ENCODE measurements at places on chromosomes 11 and 22.

DNA sequence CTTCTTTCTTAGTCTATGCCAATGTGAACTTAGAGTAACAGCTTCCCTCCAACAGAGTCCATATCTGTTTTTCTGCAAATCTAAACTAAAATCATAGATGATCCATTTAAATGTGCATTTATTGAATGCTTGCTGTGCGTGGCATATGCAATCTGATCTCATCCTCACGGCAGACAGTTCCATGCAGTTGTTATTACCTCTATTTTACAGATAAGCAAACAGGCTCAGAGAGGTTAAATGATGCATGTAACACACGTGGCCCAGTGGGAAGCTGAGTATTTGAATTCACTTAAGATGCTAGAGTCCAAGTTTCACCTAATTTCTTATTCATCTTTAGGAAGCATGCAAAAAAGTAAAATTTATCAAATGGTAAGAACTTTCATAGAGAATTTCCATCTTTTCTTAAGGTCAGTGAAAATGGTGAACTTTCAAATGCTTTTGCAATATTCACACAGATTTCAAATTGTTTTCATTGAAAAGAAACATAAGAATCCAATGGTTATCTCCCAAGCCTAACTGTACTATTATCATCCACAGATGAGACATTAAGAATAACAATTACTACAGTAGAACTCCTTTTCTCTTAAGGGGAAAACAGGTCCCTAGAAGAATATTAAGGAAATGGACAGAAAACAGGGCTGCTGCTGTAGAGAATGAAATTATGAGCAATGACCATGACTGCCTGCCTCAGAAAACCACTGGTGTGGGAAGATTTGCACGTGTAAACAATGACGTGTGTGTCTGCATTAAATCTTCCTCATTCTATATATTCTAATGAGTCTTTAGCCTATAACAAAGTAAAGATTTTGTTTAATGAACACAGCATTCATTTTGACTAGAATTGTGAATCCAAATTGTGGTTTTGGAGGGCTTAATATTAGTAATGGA, 1171.3 kb downstream of the LRRC4C start:
- no peak for DNase-seq

GRCh38 chr11:91243630-91244029, 981.0 kb upstream of the FAT3 start:
- no peak for DNase-seq

DNA sequence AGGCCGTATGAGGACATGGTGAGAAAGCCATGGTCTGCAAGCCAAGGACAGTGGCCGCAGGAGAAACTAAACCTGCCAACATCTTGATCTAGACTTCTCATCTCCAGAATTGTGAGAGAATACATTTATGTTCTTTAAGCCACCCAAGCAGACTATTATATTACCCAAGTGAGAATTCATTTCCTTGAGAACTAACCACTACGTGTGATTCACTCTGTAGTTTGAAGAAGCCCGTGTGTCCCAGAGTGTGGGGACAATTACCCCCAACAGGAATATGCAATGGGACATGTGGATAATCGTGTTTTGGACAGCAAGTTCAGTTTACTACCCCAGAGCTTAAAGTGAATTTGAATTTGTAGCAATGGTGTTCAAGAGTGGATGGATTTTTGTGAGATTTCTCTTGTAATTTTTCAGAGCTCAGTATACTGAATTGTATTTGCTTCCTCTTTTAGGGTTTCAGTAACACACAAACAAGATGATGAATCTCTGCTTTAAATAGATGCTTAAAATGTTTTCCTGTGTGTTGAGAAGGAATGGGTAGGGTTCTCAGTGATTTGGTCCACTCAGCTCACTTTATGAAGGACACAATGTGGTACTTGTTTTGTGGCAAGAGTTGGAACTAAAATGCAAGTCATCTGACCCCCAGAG, 100.0 kb upstream of the ARHGAP20 start:
- no peak for DNase-seq

GRCh38 chr11:68974421-68975194, 6.2 kb downstream of the MRGPRD start:
- no peak for DNase-seq

DNA sequence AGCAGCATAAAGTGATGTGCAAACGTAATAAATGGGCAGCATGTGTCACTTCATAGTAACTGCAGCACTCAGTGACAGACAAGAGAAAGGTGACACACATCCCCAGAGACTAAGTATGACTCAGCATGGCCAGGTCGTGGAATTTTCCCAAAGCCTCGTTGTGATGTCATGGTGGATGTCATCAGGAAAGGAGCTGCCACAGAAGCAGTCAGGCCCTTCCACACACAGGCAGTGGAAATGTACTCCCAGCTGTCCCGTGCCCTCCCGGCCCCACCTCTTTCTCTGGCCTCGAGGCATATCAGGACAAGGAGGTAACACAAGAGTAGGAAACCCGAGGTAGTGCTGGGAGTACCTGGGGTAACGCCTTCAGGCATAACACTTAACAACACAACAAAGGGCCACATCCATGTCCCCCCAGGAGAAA, 8.1 kb downstream of the PC start:
- no peak for DNase-seq

DNA sequence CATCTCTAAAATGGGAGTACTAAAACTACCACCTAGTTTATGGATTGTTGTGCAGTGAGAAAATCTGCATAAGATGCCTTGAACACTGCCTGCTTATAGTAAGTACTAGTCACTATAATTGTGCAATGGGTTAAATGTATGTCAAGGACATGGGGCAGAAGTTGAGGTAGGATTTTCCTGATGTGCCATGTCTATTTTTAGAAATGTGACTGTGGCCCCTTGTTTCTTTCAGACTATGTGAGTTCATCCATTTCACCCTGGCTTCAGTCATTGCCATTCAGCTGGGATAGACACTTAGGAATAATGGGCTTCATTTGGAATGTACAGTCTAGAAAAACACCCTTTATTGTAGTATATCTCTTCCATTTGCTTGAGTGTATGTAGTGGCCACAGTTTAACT, 51.4 kb downstream of the BDNF start:
- no peak for DNase-seq

DNA sequence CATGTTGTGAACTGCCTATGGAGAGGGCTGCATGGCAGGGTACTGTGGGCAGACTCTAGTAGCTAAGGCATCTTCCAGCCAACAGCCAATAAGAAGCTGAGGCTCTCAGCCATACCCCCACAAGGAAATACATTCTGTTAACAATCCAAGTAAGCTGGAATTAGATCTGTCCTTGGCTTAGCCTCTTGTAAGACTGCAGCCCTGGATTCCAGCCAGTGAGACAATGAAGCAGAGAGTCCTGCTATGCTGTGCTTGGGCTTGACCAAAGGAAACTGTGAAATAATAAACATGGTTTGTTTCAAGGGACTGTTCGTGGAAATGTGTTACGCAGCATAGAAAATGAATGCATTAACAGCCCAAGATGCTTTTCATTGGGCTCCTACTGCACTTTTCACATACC, 1097.4 kb upstream of the CCDC90B start:
- DNase-seq = no peak
